Colonic mucosa (tissue), 4 donors: ENCODE measurements at places on chromosomes 7 and 10.

DNA sequence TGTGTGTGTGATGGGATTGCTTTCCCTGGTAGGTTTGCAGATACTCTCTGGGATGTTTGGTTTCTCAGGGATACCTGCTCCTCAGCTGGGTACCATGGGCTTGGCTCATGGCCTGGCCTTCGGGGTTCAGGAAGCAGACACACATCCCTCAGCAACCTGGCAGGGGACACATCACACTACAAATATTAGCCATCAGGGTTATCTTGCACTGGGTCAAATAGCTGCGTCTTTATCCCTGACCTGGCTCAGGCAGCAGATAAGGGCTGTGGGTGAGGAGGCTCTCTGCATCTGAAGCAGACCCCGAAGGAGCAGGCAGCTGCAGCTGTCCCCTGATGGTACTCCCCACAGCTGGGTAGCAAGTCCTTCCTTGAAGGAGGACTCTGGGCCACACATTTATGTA is 25.7 kb upstream of the CDHR3 start:
- H3K4me1 ChIP-seq: no peaks in the 10 kb centered on the region
- H3K36me3 ChIP-seq: no peaks in the 10 kb centered on the region
- no peak overlapping the region for H3K4me3 ChIP-seq
- H3K27ac ChIP-seq: no peak overlapping the region
- DNase-seq: no peak

DNA sequence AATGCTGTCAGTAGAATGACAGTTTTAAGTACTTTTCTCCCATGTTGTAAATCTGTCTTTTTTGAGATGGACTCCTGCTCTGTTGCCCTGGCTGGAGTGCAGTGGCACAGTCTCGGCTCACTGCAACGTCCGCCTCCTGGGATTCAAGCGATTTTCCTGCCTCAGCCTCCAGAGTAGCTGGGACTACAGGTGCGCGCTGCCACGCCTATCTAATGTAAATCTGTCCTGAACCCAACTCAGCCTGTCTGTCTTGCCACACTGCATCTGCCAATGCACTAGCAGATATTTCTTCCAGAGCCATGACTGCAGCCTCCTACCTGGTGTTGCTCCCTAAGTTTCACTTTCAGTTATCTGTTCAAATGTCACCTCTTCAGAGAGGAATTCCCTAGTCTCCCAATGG is 264.1 kb downstream of the PHF14 start:
- H3K27me3 ChIP-seq: no peaks in the 10 kb centered on the region
- no peaks in the 10 kb centered on the region for H3K4me1 ChIP-seq
- H3K36me3 ChIP-seq: no peaks in the 10 kb centered on the region

- DNase-seq: no peak
- no peaks in the 10 kb centered on the region for H3K4me1 ChIP-seq
- H3K4me3 ChIP-seq: no peak overlapping the region
Measured at GRCh38 chr10:12279281-12279680, 70.1 kb upstream of the CAMK1D start.

DNA sequence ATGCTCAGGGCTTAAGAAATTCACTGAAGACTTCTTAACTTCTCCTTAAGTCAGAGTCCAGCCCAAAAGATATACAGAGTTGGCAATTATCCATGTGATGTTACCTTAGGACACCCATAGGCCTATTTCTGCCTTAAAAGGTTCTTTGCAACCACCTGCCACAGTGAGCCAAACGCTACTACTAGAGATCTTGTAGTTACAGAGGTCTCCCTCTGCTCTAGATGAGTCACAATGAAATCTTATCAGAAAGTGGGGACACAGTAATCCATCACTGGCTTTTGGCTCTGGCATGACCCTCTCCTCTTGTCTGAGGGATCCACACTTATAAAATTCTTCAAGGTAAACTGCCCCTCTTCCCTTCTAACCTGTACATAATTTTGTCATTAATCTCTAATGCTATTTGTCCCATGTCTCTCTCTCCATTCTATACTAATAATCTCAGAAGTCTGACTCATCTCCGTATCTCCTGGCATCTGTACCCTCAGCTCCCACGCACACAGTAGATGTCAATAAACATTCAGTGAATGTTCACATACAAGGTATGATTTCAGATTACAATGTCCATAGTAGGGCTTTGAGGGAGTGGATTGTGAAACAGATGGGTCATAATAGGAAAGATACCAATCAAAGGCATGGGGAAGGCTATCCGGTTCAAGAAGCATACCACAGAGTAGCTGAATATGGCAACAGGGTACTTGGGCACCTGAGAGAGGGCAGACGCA is 112.1 kb downstream of the SGMS1 start:
- no peaks in the 10 kb centered on the region for H3K27me3 ChIP-seq
- H3K27ac ChIP-seq: no peak overlapping the region
- H3K4me3 ChIP-seq: no peak overlapping the region
- no peak for DNase-seq

DNA sequence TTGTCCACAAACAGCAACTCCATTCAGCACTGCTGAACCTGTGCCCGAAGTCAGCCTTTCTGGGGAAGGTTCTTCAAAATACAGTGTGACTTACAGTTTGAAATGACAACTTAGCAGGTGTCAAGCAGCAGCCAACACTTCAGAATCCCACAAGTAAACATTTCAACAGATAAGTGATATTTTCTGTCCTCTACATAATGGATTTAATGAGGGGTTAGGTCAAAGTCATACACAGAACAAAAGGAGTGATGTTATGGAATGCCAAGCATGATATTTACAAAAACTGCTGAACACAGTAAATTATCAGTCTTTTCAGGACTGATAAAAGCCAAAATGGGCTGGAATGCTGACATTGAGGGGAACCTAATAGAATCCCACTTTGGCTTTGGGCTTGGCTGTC is 77.6 kb upstream of the JAZF1 start:
- H3K4me1 ChIP-seq: no peaks in the 10 kb centered on the region
- no peak for DNase-seq
- H3K27me3 ChIP-seq: no peaks in the 10 kb centered on the region
- no peaks in the 10 kb centered on the region for H3K36me3 ChIP-seq
- H3K27ac ChIP-seq: no peak overlapping the region
- H3K4me3 ChIP-seq: no peak overlapping the region

GRCh38 chr10:56481521-56482091 is 120.5 kb upstream of the ZWINT start:
- H3K36me3 ChIP-seq: no peaks in the 10 kb centered on the region
- H3K27me3 ChIP-seq: no peaks in the 10 kb centered on the region
- H3K4me3 ChIP-seq: no peak overlapping the region

DNA sequence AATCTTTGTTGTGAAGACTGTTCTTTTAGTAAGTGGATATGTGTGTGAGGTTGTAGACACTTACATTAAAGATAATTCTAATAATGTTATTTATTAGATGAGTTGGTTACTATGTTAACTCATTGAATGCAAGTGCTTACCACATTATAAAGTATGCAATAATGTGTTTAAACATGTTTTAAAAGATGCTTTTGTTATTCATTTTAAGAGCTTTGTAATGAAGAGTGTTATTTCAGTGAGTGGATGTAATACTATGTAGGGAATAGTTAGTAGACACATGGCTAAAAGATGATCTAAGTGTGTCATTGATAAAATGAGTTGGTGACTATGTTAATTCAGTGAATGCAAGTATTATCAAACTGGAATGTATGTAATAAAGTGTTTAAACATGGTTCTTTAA is 70.0 kb upstream of the VOPP1 start:
- no peaks in the 10 kb centered on the region for H3K4me1 ChIP-seq
- H3K27ac ChIP-seq: no peak overlapping the region
- no peak overlapping the region for H3K4me3 ChIP-seq

GRCh38 chr10:5813091-5813340 is 218 bp downstream of the GDI2 start:
- H3K27ac ChIP-seq: peak overlapping the region; percentile 98
- no peaks in the 10 kb centered on the region for H3K4me1 ChIP-seq
- H3K27me3 ChIP-seq: no peaks in the 10 kb centered on the region
- H3K4me3 ChIP-seq: peak overlapping the region; percentile 78

DNA sequence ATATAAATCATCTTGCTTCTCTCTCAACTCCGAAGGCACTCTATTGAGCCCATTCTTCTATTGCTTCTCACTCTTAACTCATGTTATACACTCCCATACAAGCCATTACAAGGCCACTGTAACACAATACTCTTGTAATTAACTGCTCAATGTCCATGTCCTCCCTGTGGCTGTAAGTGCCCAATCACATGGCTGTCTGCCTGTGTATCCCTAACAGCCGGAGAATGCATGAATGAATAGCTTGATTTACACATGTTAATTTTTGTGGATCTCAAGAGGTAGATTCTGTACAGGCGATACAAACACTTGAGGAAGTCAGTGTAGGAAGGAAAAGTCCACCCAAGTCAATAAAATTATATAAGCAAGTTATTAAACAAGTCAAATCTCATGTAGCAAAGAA is 215.6 kb downstream of the DOCK4 start:
- H3K27ac ChIP-seq: no peak overlapping the region
- no peak overlapping the region for H3K4me3 ChIP-seq
- no peaks in the 10 kb centered on the region for H3K36me3 ChIP-seq
- no peaks in the 10 kb centered on the region for H3K27me3 ChIP-seq
- DNase-seq: no peak
- H3K4me1 ChIP-seq: no peaks in the 10 kb centered on the region

DNA sequence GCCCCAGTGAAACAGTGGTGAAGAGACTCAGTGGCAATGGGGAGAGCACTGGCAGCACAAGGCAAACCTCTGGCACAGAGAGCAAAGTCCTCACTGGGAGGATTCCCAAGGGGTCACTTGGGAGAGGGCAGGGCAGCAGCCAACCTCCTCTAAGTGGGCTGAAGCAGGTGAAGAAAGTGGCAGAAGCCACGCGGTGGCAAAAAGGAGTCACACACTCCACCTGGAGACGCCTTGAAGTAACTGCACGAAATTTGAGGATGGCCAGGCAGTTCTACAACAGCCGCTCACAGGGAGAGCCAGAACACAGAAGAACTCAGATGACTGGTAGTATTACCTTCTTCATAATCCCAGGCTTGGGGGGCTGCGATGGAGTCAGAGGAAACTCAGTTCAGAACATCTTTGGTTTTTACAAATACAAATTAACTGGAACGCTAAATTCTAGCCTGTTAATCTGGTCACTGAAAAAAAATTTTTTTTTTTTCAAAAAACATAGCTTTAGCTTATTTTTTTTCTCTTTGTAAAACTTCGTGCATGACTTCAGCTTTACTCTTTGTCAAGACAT is 574 bp upstream of the IL6 start:
- no peaks in the 10 kb centered on the region for H3K36me3 ChIP-seq
- no peaks in the 10 kb centered on the region for H3K4me1 ChIP-seq

GRCh38 chr7:14894826-14895225 is 7.7 kb downstream of the DGKB start:
- H3K27me3 ChIP-seq: no peaks in the 10 kb centered on the region
- no peak for DNase-seq
- H3K4me1 ChIP-seq: no peaks in the 10 kb centered on the region
- H3K27ac ChIP-seq: no peak overlapping the region
- H3K4me3 ChIP-seq: no peak overlapping the region

DNA sequence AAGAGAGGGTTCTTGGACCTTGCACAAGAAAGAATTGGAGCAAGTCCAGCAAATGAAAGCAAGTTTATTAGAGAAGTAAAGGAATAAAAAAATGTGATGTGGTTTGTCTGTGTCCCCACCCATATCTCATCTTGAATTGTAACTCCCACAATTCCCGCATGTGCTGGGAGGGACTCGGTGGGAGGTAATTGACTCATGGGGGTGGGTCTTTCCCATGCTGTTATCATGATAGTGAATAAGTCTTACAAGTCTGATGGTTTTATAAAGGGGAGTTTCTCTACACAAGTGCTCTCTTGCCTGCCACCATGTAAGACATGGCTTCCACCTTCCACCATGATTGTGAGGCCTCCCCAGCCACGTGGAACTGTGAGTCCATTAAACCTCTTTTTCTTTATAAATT is 39.2 kb upstream of the FZD9 start:
- no peak overlapping the region for H3K27ac ChIP-seq
- H3K4me3 ChIP-seq: no peak overlapping the region
- no peak for DNase-seq

GRCh38 chr10:96532523-96532922 is 18.8 kb upstream of the TLL2 start:
- H3K36me3 ChIP-seq: no peaks in the 10 kb centered on the region
- no peak overlapping the region for H3K4me3 ChIP-seq
- H3K27ac ChIP-seq: no peak overlapping the region
- H3K4me1 ChIP-seq: peaks cover 7% of the 10 kb centered on the region

GRCh38 chr10:34408956-34409355 is 406.1 kb downstream of the PARD3 start:
- H3K4me1 ChIP-seq: peaks cover 8% of the 10 kb centered on the region
- DNase-seq: no peak
- no peak overlapping the region for H3K27ac ChIP-seq
- no peaks in the 10 kb centered on the region for H3K27me3 ChIP-seq

DNA sequence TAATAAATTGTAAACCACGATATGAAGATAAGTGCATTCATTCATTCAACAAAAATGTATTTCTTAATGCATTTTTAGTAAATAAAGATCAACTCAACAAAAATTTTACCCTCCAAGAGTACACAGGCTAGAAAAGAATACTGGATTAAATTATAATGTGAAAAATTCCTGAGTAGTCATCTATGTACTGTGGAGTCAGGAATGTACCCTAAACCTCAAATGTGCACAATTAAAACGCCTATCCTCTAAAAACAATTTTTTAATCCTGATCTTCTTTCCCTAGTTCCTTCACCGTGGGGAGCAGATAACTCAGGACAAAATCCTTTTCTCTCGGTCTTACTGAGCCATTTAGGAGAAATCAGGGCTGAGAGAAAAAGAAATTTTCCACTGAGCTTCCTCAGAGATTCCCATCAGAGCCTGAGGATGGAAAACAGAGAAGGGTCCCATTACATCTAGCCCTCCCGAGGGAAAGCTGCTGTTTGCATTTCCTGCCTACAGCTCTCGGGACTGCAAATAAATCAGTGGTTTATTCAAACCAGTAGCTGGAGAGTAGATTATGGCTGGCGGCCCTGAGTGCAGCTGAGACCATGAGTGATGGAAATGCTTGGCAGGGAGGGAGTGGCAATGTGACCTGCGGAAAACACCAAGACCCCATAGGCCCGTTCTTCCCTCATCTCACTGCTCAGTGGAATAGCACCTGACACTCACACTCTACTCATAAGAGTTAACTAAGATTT is 7.4 kb downstream of the TAS2R40 start:
- no peak overlapping the region for H3K27ac ChIP-seq
- H3K4me1 ChIP-seq: no peaks in the 10 kb centered on the region
- no peak for DNase-seq
- no peaks in the 10 kb centered on the region for H3K27me3 ChIP-seq
- H3K4me3 ChIP-seq: no peak overlapping the region

DNA sequence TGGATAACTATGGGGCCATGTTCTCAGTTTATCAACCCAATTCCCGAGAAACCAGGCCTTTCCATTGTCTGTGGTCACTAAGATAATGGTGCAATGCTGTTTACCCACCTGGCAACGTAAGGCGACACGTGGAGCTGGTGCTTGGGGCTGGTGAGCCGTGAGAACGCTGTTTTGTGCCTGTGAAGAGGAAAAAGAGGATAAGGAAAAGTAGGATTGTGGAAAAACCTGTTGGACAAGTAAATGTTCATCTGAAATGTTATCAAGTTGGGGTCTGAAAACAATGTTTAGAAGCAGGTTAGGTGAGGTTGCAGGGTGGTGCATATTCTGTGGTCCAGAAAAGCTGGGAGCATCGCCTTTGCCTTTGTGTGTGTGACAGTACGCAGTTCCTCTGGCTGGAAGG is 88.5 kb downstream of the PPP1R17 start:
- H3K36me3 ChIP-seq: no peaks in the 10 kb centered on the region
- H3K4me3 ChIP-seq: no peak overlapping the region
- no peak for DNase-seq
- no peak overlapping the region for H3K27ac ChIP-seq
